ENCODE measurements at places on chromosomes 1 and 21.

DNA sequence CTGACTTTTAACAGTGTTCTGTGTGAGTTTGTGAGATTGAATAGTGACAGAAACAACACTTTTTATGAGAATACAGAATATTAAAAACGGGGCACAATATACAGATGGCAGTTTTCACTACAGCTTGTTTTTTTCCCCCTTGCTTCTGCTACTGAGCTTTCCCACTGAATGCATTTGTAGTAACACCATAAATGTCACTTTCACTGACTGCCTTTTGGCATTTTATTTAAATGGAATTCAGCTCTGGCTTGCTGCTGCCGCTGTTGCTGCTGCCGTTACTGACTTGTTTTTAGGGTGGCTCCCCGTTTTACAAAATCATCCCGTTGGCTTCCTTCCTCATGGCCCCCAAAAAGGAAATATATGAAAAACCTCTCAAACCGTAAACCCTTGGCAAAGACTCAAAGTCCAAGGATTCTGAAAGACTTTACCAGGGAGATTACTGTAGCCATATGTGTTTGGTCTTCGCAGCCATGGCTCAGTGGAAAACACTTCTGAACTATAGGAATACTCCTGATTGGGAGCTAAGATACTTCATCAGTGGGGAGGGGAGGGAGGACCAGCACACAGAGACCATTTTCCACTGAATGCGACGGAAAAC, 151.0 kb downstream of the NUF2 start:
- no peak for DNase-seq

DNA sequence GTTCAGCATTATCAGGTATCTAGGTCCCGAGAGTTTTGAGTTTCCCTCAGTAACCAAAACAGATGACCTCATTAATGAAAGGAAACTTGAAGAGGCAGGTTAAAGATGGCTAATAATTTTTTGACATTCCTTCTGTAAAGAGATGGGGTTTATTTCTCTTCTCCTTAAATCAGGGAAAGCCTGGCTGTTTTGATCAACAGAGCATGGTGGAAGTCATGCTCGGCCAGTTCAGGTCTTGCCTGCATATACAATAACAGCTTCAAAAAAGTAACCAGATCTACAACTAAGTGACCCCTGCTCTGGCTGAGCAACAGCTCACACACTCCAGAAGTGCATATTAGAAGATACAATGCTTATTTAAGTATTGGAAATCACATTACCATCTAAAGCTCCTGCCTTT, 36.6 kb upstream of the POU2F1 start:
- no peak for DNase-seq

GRCh38 chr1:161962091-161962887, 61.4 kb downstream of the OLFML2B start:
- DNase-seq: peak; percentile 25

DNA sequence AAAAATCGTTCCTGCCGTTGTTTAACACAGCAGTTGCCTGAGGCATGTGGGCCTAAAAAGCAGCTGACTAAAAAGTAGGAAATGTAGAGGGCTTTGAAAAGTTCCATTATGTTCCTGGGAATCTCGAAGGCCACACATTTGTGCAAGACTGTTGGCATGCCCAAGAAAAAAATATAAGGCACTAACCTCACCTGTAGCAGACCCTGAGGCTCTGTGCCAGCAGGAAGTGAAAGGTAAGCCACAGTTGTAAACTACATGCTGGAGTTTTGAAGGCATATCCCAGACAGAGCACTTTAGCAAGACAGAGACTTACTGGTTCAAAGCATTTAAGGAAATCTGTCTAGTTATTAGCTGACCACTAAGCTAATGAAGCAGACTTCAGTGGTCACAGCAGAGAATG, 52.7 kb downstream of the TRMT1L start:
- DNase-seq: no peak

DNA sequence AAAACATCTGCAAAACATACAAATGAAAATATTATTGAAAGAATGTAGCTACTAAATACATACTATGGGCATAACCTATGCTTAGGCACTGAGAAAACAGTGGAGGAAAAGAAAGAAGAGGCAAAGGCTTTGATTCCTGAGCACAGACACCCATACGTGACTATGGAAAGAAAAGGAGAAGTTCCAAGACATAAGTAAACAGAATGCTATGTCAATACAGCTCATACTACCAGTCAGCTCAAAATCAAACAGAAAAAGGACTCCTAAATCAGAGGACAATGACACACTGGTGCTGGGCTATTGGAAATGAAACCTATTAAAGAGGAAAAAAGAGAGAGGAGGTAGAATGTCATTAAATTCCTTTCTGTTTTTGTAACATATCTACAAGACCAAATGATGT, 225.4 kb downstream of the SMYD3 start:
- DNase-seq: no peak

DNA sequence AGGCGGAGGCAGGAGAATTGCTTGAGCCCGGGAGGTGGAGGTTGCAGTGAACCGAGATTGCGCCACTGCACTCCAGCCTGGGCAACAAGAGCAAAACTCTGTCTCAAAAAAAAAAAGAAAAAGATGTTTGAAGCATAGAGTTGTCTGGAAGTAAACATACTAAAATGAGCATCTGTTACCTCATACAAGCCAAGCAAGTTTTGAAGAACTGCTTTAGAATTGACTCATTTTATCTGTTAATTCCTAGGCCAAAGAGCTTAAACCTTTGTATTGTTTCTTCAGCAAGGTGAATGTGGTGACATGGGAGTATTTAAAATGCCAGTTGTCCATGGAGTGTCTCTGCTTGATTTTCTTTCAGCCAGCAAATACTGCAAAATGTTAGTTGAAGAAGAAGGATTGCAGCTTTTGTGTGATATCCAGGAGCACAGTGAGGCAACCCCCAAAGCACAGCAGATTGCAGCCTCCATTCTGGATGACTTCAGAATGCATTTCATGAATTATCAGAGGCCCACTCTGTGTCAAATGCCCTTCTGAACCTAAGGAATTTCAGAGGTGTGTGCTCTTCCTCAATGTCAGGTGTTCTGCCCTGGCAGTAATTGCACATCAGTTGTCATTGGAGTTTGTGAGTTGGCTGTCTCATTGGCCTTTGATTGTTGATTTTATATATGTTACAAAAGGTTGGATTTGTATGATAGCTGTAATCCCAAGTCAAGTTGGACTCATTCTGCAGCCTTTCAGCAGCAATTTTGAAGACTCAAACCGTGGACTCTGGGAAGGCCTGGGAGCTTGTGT, 28.9 kb downstream of the ECHDC2 start:
- no peak for DNase-seq

DNA sequence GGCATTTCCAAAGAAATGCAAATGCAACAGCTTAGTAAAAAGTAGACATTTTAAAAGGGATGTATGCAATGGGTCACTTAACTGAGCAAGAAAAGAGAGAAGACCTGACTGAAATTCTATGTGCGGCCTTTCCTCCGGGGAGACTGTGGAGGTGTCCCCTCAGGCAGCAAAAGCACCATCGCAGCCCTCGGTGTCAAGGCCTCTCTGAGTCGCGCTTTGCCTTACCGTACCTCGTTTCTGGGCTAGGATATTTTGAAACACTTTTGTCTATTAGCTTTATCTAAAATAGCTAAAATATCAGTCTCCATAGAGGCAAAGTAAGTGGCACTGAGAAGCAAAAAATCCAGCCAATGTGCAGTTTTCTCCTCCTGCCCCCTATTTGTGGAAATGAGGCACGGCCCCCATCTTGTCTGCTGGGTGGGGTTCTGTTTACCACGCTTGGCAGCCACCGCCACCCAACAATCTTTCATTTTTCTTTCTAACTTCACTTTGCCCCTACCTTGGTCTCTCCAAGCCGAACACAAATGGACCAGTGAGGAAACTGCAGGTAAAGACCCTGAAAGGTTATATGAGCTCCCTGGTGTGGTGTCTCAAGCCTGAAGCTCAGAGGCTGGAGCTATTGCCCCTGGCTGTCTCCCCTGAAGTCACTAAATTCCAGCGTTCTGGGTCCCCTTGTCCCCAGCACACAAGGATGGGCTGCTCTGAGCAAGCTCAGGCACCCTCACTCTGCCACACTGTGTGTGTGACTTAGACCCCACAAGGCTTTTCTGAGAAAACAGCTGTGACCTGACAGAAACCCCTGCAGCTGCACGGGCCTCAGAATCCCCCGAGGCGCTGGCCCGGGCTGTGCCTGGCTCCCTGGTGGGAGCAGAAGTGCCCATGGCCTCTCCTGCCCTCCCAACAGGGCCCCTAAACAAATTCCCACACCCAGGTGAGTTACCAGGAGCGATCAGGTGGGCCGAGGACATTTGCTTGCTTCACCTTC, 1.6 kb downstream of the CD247 start:
- peak; percentile 65 for DNase-seq

DNA sequence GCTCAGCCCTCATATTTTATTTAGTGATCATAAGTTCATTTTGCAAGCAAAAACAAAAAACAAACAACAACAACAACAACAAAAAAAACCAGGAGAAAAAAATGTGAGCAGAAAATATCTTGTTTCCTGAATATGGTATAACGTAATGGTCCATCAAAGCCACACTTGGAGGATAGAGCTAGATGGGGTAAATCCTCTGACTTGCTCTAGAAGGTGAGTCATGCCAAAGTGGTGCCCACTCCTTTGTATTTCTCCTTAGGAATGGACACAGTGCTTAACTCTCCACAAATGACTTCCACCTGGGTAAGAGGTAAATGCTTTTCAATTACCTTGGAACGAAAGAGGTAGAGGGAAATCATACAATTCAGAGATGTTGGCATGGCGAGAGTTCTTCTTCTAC, 20.6 kb downstream of the PROX1 start:
- no peak for DNase-seq

DNA sequence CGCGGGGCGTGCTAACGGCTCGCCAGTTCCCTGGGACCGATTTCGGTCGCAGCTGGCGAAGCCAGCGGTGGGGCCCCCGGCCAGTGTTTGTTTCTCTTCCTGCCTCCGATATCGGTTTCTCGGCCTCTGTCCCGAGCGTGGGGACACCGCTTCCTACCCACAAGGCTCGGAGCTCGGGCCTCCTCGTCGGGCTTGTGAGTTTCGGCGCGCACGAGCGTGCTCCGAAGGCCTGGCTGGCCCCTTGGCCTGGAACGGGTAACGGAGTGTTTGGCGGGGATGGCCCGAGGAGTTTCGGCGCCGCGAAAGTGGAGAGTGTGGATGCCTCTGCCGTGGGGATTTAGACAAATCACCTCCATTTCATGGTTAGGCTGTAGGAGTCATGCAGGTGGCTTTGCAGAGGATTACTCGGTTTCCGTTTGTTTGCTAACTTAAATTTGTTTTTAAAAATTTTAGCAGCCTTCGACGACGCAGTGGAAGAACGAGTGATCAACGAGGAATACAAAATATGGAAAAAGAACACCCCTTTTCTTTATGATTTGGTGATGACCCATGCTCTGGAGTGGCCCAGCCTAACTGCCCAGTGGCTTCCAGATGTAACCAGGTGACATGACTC, 559 bp downstream of the RBBP4 start:
- DNase-seq: no peak

- DNase-seq: no peak
Observed at GRCh38 chr1:47201179-47201578, 11.3 kb upstream of the PDZK1IP1 start.

GRCh38 chr1:33169290-33170055, 12.4 kb downstream of the TRIM62 start:
- DNase-seq: no peak
